ENCODE measurements at places on chromosomes 13 and 19.

GRCh38 chr13:51727634-51728274 lies 76.2 kb downstream of the DHRS12 start:
- DNase-seq = no peak

GRCh38 chr13:27481766-27482165 lies 31.4 kb upstream of the MTIF3 start:
- no peak for DNase-seq

DNA sequence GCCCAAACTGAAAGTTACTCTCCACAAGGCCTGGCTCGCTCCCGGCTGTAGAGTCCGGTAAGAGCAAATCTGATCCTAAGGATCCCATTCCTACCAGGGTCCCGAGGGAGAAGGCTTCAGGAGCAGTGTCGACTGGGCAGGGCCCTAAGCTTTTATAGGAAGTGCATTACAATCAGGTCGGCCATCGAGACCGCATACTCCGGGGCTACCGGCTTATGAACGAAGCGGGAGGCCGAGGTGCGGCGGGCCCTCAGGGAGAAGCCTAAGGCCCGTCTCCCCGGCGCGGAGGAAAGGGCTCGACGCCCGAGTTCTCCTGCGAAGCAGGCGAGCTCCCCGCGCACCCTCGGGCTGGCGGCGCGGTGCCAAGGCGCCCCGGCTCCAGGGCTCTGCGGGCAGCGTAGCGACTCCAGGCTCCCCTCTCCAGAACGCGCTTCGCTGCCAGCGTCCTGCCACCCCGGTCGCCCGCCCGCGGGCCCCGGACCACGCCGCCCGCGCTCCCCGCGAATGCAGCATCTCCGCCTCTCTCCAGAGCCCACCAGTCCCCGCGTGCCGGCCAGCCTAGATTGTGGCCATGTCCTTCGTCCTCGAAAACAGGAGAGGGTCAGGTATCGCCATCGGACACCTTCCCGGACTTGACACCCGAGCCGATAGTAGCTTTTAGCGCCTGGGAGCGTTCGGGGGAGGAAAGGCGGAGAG lies 1.4 kb downstream of the EFNB2 start:
- no peak for DNase-seq

DNA sequence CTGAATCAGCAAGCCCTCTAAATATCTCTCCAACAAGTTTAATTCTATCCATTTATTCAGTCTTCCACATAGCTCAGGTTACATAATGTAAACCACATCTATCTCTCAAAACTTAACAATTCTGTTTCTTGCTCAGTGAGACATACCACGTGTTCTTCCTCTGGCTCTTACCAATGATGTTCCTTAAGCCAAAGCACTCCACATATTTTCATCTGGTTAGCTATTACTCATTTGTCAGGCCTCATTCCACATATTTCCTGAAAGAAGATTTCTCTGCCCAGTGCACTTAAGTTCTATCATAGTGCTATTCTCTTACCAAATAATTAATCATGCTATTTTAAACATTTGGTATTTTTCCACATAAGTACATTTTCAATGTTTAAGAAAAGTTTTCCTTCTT lies 403.3 kb upstream of the ATXN8OS start:
- DNase-seq = no peak

DNA sequence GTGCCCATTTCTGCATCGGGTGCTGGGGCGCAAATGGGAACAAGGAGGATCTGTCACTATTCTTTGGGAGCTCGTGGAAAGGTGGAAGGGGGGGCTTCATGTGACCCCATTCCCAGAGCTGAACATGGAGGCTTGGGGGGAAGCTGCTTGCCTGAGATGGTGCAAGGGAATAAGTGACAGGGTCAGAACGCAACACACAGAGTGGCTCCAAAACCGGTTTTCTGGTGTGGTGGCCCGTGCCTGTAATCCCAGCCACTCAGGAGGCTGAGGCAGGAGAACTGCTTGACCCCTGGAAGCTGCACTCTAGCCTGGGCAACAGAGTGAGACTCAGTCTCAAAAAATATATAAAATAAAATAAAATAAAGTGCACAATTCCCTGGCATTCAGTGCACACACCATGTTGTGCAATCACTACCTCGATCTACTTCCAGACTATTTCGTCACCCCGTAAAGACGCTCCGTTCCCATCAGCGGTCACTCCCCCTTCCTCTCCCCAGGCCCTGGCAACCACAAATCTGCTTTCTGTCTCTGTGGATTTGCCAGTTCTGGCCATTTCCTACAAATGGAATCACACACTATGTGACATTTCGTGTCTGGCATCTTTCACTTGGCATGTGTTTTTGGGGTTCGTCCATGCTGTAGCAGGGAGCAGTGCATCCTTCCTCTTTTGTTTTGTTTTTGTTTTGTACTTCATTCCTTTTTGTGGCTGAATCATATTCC lies 18.2 kb upstream of the COMP start:
- no peak for DNase-seq

GRCh38 chr13:53058065-53058679 lies 29.6 kb downstream of the OLFM4 start:
- DNase-seq = no peak

DNA sequence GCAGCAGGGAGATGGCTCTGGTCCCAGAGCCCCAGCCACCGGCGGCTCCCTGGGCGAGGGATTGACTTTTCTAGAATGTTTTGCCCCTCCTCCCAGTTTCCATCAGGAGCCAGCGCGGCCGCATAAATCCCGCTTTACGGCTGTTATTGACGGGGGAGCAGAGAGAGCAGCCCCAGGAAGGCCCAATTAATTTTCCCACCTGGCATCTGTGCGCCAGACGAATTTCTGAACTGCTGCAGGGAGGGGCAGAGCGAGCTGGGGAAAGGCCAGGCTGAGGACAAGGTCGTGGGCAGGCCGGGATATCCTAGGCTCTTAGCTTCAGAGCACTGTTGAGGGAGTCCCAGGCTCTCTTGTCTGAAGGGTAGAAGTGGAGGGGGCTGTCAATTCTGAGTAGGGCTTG lies 24.7 kb downstream of the ZNRF4 start:
- DNase-seq = peak; percentile 77

Measured in DMS 273 treated with DMSO at 0.1 percent for 48 hours (cell line).